ENCODE measurements at places on chromosomes 1 and 21. TPM values are rescaled to one million over a fixed set of nuclear protein-coding genes. Genes with fewer than 3 reads are reported as not detected.

DNA sequence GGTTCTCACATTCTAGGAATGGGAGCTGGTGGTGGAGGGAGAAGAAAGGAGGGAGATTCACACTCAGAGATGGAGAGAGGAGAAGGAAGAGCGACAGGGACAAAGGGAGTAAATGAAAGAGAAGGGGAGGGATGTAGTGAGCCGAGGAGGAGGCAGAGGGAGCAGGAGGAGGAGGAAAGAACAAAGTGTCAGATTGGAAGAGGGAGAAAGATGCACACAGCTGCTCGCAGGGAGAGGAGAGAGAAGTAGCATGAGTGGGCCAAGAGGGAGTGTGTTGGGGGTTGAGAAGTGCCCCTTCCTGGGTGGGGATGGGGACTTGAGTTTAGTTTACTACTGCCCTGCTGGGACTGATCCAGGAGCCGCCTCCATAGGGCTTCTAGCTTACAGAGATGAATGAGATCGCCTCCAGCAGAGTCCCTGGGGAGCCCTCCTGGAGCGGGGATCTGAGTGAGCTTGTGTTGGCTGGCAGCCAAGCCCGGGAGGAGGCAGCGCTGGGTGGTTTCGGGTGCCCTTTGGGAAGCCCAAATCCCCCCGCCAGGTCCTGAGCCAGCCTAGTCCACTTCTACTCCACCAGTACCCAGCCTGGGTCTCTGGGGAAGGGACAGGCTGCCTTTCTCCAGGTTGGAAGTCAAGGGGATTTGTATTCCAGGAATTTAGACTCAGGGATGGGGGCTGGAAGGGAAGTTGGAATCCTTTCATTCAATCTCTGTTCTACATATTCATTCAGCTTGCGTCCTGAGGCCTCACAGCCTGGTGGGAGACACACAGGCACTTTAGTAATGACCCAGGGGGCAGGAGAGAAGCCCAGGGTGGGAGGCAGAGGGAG lies 20.9 kb downstream of the PTPRU start:
- no peak for DNase-seq

DNA sequence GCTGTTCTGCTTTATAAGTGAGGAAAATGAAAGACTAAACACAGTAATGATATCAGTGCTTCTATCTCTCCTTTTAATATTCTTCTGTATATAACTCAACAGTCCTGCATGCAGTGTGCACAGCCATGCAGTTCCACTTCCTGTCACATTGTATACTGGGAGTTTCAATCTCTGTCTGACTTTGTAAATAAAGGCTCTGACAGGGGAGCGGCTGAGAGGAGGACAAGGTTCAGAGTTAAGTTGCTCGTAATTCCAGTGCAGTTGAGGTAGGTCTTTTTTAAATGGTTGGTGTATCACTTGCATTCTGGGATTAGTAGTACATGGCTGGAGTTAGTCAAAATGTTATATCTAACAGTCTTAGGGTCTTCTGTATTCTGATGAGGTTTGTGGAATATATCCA lies 264.5 kb downstream of the OLFM3 start:
- no peak for DNase-seq

PTPRC gene
- 0.29 TPM for total RNA-seq

DMRTA2 gene
- total RNA-seq, result not detected

DNA sequence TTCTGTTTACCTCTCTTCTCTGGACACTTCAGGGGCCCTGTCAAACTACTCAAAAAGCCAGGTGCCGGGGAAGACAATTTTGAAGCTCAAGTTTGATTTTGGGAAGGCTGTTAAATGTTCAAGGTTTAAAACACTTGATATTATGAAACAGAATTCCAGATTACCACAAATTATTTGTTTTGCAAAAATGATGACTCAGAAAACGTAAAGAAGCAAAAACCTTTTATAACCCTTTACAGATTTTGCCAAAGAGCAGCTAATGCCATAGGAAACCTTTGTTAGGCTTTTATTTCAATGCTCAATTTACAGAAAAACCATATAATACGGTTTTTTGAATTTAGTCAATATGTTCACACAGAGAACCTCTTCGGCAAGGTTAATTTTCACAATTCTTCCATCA lies 593.4 kb upstream of the ZP4 start:
- no peak for DNase-seq

DNA sequence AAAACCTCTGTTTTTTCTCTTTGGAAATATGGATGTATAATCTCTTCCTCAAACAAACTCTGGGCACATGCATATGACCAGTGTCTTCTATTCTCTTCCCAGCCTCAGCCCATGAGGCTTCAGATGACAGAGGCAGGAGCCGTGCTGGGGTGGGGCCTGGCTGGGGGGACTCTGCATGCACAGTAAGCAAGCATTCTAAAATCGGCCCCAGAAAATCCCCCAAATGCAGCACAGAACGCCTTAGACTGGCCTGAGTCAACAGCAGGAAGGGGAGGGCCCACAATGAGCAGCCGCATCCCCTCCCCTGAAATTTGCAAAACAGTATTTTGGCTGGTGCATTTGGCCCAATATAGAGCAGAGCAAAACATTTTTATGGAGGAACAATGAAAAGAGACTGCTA lies 47.8 kb downstream of the ITPKB start:
- DNase-seq, result no peak

LAD1 gene
- 38.9 TPM for total RNA-seq

- DNase-seq, result no peak
Observed at GRCh38 chr21:41961282-41961701, 7.5 kb upstream of the C2CD2 start.

VSIG8 gene
- 0.07 TPM for total RNA-seq

DNA sequence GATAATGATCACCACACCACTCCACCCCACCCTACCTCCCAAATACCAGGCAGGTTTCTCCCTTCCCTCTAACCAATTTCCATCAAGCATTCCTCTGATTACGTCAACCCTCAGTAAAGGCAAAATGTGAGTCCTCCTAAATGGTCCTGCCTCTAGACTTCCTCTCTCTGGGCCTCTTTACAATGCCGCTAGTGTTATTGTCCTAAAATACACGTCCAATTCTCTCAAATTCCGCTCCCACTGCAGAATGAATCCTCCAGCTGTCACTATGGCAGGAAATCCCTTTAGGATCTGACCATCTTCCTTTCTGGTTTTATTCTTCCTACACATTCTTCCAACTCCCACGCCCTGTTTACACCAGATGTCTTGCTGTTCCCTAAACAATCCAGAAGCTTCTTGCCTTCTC lies 68.7 kb downstream of the DEGS1 start:
- no peak for DNase-seq

GRCh38 chr1:224529844-224530243 lies 86.3 kb upstream of the CNIH3 start:
- no peak for DNase-seq

DNA sequence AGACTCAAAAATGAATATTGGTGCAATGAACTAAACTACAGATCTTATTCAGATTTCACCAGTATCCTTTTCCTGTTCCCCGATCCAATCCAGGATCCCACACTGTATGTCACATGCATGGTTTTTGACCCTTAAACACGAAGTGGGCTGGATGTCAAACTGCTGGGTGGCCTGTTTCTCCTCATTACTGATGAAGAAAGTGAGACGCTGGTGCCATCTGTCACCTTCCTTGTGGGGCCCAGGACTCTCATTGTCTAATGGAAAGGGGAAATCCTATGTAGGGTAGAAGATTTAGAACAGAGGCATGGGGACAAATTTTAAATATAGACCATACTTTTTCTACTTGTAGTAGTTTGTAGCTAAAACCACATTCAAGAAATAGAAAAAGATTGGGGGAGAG lies 56.2 kb downstream of the DISC1 start:
- no peak for DNase-seq

DNA sequence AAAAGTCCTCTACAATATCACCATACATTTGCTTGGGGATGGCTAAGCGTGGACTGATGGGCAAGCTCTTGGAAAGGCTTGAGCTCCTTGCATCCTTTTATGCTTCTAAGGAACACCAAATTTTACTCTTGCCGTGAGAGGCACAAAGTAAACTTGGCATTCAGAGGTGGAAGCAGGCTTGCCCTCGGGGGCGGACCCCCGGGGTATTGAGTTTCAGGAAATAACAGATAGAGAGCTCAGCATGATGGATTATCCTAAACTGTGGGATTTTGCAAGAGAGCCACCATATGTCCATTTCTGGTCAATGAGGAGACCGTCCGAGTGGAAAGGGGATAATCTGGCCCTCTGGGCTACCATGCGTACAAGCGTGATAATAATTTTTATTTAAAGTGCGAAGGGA lies 14.0 kb downstream of the IFI16 start:
- no peak for DNase-seq

GRCh38 chr1:92439291-92439690 lies 47.4 kb downstream of the GFI1 start:
- no peak for DNase-seq

NECTIN4 gene
- total RNA-seq, result 13.6 TPM

GRCh38 chr21:42097860-42098454 lies 26.8 kb downstream of the UMODL1 start:
- DNase-seq, result peak; percentile 94

DNA sequence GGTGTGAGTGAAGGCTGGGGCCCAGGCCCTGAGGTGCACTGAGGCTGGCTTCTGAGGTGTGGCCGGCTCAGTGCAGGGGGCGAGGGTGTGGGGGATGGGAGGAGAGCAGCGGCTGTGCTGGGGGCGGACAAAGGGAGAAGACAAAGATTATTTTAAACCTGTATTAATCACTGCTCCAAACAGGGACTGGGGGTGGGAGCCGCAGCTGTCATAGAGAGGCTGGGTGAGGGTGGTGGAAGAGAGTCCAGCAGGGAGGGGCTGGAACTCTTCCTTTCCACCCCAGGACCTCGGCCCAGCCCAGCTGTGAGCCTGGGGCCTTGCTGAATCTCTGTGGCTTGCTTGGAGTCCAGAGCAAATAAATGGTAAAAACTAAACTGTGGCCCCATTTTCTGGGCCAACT lies 106.9 kb downstream of the KCND3 start:
- no peak for DNase-seq

DNA sequence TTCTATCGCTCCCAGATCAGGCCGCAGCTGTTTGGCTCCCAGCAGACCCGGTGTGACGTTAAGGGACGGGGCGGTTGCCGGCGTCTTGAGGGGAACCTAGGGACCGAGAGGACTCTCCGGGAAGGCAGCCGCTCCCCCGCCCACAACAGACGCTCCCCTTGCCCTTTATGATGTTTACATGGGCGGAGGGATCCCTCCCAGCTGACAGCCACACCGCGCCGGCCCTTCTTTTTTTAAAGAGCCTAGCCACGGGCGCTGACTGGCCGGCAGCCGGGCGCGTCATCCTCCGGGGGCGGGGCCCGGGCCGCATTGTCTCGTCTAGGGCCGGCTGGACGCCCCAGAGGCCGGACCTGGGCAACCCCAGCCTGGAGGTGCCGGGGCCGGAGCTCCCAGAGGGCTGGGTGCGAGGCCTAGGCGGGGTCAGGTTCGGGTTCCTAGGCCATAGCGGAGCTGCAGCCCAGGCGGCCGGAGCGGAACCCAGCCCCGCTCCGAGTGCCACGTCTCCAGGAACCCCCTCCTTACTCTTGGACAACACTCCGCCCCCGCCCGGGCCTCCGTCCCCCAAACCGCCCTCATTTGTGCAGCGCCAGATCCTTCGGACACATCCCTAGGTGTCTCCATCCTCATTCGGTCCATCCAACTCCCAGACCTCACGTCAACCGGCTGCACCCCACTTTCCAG lies at the start of gene PCAT6:
Gene PCAT6 (plus strand): TSS at position 340 of the 681 bp plus-strand sequence.
- DNase-seq, result peak; percentile 67

GRCh38 chr1:210441028-210441427 lies 112.3 kb downstream of the HHAT start:
- no peak for DNase-seq

DNA sequence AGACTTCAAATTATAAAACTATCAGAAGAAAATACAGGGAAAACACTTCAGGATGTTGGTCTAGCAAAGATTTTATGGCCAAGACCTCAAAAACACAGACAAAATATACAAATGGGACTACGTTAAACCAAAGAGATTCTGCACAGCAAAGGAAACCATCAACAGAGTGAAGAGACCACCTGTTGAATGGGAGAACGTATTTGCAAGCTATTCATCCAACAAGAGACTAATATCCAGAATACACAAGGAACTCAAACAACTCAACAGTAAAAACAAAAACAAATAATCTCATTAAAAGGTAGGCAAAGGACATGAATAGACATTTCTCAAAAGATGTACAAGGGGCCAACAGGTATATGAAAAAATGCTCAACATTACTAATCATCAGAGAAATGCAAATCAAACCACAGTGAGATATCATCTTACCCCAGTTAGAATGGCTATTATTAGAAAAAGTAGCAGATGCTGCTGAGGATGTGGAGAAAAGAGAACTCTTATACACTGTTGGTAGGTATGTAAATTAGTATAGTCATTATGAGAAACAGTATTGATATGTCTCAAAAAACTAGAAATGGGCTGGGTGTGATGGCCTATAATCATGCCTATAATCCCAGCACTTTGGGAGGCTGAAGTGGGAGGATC lies 112.6 kb downstream of the LRIG2 start:
- no peak for DNase-seq

DNA sequence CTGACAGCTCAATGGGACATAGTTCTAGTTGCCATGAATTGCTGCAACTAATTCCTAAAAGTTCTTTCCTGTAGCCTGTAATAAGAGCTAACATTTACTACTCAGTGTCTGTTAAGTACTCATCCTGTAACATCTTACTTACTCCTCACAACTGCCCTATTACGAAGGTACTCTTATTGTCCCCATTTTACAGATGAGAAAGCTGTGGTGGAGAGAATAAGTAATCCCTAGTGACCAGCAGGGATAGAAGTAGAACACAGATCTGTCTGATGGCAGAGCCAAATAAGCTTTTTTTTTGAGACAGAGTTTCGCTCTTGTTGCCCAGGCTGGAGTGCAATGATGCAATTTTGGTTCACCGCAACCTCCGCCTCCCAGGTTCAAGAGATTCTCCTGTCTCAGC lies 3.1 kb downstream of the STK40 start:
- no peak for DNase-seq

SH2D2A gene
- total RNA-seq, result 2.3 TPM

GRCh38 chr1:201643835-201644104 lies 104.8 kb downstream of the NAV1 start:
- DNase-seq, result no peak

- no peak for DNase-seq
Observed at GRCh38 chr1:84803604-84804003, 89.4 kb downstream of the LPAR3 start.

DNA sequence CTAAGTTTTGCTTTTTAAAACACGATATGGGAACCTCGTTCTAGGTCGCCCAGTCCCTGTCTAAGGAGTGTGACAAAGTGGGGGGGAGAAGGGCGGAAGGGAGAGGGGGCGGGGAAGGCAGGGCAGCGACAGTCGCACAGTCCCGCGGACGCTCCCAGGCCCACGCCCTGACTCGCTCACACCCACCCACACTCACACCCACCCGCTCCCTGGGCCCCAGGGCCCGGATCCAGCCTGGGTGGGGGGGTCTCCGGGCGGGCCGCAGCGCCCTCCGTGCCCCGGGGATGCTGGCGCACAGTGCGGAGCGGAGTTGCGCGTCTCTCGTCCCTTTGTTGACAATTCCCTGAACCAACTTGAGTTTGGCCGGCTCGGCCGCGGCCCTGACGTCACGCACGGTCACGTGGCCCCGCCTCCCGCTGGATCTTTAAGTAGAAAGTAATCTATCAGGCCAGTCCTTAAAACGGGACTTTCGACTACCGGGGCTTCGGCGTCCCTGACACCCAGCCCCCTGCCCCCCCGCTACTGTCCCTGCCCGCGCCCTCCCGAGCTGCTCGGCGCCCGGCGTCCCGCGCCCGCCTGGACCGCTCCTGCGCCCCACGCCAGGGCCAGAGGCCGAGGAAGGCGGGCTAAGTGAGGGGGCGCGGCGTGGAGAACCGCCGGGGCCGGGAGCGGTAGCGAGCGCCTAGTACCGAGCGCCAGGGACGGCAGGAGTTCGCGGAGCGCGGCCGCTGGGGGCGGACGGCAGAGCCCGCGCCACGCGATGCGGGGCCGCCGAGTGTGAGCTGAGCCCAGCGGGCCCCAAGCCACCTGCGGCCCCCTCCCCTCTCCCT lies at the start of gene FOXD3:
Gene FOXD3 (plus strand): TSS at position 454 of the 830 bp plus-strand sequence. CDS start 492 bp downstream, outside the sequence.
- no peak for DNase-seq

Measured in kidney epithelial cell (primary cell).